ENCODE measurements at places on chromosomes 3 and 15. TPM values are rescaled to one million over a fixed set of nuclear protein-coding genes. Genes with fewer than 3 reads are reported as not detected.

The VGLL3 gene
- total RNA-seq, result not detected

The ZPLD1 gene
- not detected for total RNA-seq

The STRC gene
- 5.4 TPM for total RNA-seq

The ARHGAP31 gene
- total RNA-seq, result 1.8 TPM

The GOLGA8J gene
- total RNA-seq, result 0.36 TPM

The LRRIQ4 gene
- not detected for total RNA-seq

The SERINC4 gene
- total RNA-seq, result 0.23 TPM

The DNASE1L3 gene
- not detected for total RNA-seq

Measured in naive thymus-derived CD8-positive, alpha-beta T cell (primary cell).